ENCODE measurements at places on chromosomes 7 and 10.

GRCh38 chr7:10677211-10677610 is 296.5 kb upstream of the PHF14 start:
- DNase-seq: no peak

- DNase-seq: no peak
These were observed 140.5 kb upstream of the AKR1E2 start for GRCh38 chr10:4685491-4685890.

DNA sequence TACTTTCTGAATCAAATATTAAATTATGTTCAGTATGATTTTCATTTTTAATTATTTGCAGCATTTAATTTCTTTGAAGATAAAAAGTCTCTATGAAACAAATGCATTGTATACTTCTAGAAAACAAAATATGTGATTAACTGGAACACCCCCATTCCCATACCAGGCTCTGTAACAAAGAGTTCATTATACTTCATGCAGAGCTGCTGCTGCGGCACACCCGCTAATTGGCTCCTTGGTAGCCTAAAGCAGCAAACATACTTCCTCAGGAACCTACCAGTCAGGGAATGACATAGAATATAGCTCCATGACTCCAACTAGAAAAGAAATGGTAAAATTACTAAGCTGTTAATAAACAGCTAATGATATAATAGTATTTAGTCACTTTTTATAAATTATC is 19.3 kb downstream of the RAB11FIP2 start:
- no peak for DNase-seq

DNA sequence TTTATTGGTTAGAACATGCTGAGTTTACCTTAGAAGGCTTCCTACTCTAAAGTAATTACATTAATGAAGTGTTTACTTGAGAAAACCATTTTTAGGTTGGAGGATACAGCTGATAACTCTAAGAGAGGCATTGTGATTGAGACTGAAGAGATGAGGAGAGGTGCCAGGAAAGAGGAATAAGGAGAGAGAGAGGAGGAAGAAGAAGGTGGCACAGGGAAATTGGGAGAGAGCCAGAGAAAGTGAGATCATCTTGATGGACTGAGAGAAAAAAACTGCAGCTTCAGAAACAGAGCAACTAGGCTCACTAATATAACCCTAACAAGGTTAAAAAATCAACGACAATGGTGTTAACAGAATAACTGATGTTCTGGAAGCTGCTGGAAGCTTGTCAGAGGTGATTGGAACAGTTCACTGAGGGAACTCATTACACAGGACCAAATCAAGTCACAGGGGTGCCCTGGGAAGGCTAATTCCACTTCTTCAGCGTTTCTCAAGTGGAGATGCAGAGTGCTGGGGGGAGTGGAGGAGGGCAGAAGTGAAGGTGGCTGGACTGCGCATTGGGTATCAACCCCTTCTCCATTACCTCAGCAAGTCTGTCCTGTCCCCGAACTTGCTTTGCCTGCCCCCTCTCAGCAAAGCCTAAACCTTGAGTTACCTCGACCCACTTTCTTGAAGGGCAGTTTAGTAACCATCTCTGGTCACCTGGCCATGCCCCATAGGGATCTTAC is 6.9 kb upstream of the SORBS1 start:
- DNase-seq: no peak

DNA sequence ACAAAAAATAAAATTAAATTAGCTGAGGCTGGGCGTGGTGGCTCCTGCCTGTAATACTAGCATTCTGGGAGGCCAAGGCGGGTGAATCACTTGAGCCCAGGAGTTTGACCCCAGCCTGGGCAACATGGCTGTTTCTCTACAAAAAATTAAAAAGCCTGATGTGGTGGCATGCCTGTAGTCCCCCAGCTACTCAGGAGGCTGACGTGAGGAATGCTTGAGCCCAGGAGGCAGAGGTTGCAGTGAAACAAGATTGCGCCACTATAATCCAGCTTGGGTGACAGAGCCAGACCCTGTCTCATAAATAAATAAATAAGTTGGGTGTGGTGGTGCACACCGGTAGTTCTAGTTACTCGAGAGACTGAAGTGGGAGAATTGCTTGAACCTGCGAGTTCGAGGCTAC is 65.1 kb downstream of the GNA12 start:
- no peak for DNase-seq

- no peak for DNase-seq
These were observed 62.1 kb downstream of the OR13A1 start for GRCh38 chr10:45253183-45253914.

- DNase-seq: no peak
These were observed 150.6 kb upstream of the STEAP4 start for GRCh38 chr7:88457320-88457719.

DNA sequence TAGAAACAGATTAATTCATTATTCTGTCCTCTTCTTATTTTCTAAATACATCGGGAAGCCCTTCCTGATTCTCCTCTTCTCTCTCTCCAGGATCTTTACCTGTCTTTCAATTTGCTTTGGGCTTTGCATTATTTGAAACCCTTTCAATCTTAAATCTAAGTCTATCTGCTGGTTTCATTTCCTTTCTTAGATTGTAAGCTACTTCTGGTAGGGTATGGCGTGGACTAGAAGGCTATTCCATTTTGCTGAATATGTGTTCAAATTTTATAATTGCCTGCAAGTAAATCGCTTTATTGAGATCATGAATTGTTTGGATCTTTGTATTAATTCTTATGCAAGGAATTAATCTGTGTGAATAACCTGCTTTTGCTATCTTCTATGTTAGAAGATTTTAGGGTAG is 11.1 kb downstream of the STAM start:
- DNase-seq: no peak

DNA sequence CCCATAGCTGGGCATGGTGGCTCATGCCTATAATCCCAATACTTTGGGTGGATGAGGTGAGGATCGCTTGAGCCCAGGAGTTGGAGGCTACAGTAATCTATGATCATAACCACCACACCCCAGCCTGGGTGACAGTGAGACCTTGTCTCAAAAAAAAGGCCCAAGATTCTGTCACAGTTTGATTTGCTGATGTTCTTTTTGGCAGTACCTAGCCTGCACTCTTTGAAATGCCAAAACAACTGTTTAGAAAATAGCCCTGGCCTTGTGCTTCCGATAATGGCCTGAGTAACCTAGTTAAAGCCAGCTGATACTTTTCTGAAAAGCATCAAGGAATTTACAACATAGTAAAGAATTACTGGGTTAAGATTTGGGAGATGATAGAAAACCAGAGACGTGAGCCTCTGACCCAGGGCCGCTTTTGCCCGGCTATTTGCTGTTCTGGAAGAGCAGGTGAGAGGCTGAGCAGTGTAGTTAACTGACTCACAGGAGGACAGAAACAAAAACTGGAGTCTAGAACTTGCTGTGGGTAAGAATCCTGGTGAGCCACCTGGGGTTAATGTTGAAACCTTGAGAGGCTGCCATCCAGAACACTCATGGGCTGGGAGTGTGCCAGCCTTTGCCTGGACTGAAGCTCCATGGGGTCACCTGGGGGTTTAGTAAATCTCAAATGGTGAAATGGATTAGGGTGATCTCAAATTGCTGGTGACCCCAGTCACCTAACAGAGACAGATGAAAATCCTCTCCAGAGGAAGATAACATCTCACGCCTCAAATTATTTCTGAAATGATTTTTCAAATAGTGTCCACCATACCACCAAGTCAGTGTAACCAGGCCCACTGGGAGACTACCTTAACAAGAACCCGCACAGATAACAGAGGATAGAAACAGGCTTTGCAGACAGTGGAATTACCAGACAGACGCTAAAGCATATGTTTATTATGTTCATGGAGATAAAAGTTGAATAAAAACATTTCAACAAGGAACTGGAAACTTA is 51.8 kb downstream of the GALNT11 start:
- DNase-seq: no peak

Measured in kidney capillary endothelial cell (primary cell).